ENCODE measurements at places on chromosomes 5 and 9.

DNA sequence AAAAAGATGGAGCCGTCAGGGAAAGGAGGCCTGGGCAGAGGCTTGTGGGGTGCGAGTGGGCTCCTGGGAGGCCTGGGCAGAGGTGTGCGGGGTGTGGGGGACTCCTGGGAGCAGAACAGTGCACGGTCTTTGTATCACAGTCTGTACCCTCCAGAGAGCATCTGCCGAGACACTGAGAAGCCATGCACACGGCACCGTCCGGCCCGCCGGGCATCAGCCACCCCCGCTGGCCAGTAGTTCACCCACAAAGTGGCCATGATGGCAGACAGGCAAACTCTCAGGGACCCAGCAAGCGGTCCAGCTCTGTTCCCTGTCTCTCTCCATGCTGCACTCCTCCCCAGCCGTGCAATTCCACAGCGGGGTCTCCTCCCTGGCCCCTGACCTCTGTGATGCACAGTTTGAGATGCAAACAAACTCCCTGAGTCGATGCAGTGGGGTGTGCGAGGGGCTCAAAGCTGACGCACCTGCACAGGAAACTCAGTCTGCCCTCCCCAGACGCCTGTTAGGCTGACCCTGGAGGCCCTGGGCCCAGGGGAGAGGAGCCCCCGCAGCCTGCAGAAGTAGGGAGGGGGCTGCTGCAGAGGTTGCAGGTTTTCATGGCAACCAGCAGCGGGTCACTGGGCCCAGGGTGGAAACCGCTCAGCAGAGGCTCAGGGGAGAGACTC is 9.1 kb upstream of the GPSM1 start:
- no peak for DNase-seq

DNA sequence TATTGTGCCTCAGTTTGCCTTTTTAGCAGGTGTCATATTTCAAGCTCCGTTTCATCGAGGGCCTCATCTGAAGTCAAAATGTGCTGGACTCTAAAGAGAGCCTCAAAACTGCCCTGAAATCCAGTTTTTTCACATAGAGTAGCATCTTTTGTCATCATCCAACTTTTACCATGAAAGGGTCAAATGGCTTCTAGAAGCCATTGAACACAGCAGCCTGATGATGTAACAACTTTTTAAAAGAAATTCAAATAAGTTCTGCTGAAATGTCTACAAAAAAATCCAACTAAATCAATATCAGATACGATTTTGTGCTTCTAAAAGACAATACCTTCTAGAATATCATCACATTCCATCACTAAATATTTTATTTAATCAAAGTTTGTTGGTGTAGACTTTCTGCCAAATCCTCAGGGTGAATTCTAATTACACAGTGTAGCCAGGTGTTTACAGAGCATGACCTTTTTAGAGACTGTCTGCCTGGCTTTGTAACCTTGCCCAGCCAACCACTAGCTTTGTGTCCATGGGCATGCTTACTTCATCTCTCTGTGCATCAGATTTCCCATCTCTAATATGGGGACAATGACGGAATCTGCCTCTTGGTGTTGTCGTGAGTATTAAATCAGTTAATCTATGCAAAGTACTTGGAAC is 505.0 kb downstream of the EBF1 start:
- DNase-seq, result no peak

GRCh38 chr5:137834498-137835049 is 33.1 kb upstream of the MYOT start:
- no peak for DNase-seq

DNA sequence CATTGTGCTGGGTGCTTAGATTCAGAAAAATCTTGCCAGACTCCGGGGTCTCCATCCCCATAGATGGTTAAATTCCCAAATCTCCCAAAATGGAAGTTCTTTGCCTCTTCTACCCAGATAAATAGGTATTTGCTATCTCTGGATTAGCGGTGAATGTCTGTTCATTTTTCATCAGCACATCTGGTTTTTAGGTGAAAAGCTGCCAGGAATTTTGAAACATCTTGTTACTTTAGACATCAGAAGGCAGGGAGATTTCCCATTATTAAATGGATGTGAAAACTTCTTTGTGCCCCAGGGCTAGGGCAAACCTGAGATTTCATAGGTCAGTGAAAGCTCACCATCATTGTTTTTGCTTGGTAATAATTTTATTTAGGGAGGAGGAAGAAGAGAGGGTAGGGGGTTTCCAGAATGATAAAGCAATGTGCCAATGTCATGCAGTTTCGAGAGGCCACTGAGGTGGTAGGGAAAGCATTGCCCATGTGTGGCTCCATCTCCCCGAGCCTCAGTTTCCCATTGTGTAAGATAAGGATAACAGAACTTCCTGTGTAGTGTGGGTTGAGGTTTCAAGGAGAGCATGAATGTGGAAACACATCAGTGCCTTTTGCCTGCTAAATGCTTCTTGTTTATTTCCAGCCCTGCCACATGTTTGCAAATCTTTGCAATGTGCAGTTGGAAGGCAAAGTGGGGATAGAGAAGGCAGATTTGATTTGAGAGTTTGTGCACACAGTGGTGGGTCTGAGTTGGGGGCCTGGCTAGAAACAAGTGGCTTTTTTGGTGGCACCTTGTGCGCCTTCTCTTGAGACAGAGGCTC is 147.2 kb upstream of the KLF4 start:
- DNase-seq, result no peak

DNA sequence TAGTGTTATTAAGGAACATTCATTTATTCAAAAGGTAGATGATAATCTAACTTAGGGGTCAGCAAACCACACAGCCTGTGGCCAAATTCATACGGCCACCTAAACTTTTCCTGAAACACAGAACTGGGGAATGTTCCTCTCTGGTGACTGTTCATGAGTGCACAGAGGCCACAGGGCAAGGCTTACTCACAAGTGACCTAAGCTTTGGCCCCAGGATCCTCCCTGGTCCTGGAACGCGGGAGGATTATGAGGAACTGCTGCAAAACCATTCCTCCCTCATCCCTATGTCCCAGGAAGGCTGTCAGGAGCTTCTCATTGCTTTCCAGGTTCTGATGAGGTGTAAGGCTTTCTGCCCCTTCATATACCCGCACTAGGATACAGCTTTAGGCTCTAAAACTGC is 397.6 kb downstream of the SEMA5A start:
- DNase-seq, result no peak

GRCh38 chr9:91426123-91426745 is 2.6 kb upstream of the NFIL3 start:
- no peak for DNase-seq

DNA sequence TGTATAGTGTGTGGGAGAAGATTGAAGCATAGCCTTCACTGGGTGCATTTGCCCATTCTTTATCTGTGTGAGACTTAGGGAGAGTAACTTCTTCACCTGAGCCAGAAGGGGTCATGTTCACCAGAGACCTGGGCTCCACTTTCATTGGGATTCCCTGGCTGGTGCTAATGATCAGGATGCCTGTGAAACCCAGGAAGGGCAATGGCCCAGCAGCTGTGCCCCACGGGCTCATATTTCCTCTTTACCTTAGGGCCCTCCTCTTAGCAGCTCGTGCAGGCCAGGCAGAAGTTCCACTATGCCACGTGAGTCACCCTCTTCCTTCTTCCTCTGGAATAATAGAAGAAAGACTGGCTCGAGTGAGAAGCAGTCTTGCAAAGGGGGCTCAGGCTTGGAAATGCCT is 5.0 kb downstream of the PPARGC1B start:
- DNase-seq, result no peak

DNA sequence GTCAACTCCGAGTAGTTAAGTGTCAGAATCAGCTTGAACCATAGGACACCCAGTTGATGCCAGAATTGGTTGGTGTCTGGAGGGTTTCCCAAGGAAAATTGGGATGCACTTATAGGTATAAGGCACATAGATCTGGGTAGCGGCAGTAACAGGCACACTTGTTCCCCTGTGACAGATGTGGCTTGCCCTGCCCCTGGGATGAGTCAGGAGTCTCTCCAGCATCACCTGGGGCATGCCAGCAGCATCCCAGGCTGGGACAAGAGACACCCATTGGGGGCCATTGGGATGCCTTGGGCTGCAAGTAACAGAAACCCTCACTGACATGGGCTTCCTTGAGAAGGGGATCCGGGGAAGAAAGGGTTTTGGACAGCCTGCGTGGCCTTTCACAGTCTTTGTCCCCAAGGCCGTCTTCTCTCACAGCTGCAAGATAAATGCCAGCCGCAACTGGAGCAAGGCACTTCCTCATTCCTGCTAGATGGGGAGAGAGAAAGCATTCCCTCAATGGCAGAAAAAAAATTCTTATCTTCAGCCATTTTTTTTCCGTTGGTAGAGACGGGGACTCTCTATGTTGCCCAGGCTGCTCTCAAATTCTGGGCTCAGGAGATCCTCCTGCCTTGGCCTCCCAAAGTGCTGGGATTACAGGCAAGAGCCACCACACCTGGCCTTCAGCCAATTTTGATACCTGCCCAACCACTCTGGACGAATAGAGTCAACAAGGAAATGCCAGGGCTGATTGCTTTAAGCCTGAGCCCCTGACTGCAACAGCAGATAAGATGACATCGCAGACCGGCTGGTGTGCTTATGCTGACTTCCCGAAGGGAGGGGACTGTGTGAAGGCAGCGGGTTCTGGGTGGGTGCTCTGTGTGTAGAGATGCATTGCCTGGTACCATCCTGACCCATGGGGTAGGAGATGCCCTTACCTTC is 13.3 kb upstream of the RNF130 start:
- DNase-seq, result no peak

DNA sequence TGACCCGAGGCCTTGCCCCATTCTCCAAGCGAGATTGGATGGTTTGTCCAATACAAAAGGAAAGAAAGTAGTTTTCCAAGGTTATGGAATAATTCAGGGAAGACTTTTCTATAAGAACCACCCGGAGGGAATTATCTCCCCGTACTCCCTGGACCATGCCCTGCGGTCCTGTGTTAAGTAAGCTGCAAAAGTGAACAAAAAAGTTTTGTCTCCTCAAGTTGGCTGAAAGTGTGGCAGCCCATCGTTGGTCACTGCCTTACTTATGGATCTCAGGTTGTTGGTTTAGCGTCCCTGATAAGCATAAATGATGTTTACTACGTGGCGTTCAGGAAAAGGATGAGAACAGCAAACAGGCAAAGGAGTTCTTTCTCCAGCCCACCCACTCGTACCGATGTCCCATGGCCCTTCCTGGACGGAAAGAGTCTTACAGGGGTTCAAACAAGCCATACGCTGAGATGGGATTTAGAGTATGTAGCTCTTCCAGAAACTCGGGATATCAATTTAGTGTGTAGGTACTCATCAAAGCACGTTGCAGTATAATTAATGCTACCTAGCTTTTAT is 413 bp upstream of the AUH start:
- no peak for DNase-seq

DNA sequence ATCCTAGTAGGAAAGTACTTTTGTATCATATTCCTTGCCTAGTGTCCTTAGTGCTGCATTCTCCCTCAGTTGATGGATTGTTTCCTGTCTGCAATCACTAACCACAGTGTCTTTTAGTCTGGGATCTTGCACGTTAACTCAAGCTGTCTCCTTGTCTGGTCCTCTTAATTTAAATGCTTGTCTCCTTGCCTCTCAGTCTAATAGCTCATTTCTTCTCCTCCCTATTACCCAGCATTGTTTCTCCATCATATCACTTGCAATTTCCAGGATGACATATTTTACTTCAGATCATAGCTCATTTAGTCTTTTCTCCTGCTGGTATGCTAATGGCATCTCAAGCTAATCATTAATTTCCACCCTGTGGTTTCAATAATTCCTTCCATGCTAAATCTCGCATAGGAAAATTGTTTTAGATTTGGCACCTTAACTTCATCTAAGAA is 2052.0 kb upstream of the C9orf72 start:
- DNase-seq, result no peak

- DNase-seq, result no peak
These were observed 659.4 kb upstream of the ADAMTS16 start for GRCh38 chr5:4480528-4481349.

GRCh38 chr9:115333277-115334070 is 215.5 kb upstream of the TNC start:
- DNase-seq, result no peak

- DNase-seq, result no peak
These were observed 29.2 kb downstream of the RFK start for GRCh38 chr9:76365028-76365427.

GRCh38 chr5:112491257-112491656 is 72.2 kb upstream of the EPB41L4A start:
- no peak for DNase-seq

DNA sequence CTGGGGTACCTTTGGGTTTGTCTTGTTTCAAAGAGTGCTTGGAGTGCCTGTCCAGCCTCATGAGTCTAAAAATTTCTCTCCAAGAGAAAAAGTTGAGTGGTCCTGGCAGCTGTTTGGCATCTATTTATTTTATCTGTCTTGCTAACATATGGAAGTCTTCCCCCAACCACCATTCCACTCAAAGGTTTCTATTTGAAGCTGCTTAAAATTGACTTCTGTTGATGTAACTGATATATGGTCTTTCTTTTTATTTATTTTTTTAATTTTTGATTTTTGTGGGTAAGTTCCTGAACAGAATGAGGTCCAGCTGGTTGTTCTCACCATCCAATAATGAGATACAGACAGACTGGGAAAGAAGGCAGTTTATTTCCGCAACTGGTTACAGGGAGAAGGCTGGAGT is 178.7 kb upstream of the SGCD start:
- DNase-seq, result no peak

GRCh38 chr5:38468202-38468673 is 88.2 kb downstream of the LIFR start:
- no peak for DNase-seq

- DNase-seq, result no peak
These were observed 136.8 kb downstream of the TLE1 start for GRCh38 chr9:81552581-81552991.

DNA sequence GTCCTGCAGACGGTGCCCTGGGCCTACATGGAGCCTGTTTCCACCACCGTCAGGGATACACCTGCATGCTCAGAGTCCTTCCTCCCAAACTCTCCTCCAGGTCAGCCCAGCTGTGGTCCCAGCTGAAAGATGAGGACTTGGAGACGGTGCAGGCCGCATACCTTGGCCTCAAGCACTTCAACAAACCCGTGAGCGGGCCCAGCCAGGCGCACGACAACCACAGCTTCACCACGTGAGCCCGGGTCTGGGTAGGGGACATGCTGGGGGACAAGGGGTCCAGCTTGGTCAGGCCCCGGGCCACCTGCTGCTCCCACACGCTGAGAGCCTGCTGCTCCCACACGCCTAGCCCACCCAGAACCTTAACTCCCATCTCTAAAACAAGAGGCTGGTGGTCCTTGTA is 16.6 kb upstream of the CARD19 start:
- DNase-seq, result no peak

DNA sequence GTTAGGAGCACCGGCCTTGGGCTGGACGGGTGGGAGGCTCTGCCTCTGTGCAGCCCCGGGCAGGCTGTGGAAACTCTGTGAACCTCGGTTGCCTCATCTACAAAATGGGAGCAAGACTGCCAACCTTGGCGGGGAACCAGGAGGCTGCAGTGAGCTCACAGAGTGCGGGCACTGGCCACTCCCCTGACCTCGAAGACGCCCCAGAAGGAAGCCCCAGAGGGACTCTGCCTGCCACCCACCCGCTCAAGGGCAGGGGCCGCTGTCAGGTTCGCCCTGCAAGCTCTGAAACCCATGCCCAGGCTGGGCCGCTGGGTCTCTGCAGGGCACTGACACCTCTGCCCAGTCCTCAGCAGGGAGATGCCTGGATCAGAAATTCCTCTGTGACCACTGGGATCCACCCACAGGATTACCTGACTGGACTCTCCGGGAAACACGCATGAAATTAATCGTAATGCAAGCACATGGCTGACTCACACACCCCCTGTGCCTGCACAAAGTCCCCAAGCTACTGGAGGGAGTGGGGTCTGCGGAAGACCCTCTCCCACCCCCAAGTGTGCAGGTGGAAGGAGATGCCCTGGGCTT is 7.4 kb downstream of the CCDC187 start:
- DNase-seq, result no peak

- DNase-seq, result no peak
These were observed 186.5 kb downstream of the CHSY3 start for GRCh38 chr5:130090569-130091270.

GRCh38 chr5:110329955-110330525 is 396.4 kb downstream of the TMEM232 start:
- no peak for DNase-seq
